IPS DF 19.7 (cell line): ENCODE measurements at places on chromosomes 1 and 21.

DNA sequence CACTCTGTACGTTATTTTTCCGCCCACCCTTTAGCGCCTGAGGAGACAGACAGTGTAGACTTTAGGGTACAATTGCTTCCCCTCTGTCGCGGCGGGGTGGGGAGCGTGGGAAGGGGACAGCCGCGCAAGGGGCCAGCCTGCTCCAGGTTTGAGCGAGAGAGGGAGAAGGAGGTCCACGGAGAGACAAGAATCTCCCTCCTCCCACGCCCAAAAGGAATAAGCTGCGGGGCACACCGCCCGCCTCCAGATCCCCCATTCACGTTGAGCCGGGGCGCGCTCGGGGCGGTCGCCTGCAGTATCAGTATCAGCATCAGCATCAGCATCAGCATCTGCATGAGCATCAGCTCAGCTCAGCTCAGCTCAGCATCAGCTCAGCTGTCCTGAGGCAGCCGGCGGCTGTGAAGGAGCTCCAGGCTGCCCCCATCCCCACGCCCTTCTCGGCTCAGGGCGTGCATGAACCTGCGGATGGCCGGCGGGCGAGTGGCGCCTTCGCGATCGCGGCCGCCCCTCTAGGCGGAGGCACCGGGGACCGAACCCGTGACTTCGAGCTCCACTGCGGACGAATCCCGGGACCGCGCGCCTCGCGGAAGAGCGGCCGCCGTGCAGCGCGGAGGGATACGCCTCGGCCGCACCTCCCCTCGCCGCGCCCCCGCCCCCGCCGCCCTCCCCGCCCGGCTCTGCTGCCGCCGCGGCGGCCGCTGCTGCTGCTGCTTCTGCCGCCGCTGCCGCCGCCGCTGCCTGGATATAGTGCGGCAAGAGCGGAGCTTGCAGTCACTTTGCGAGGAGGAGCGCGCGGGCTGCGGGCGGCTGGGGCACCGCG, at the start of gene NCAM2:
TSS of gene NCAM2 (plus strand) at position 774 of the 820 bp plus-strand sequence.
- no peak for DNase-seq

- no peak for DNase-seq
Measured at GRCh38 chr1:233019778-233020325, 69.4 kb downstream of the NTPCR start.

- no peak for DNase-seq
Measured at GRCh38 chr1:160978510-160978927, 23.9 kb upstream of the ITLN2 start.

DNA sequence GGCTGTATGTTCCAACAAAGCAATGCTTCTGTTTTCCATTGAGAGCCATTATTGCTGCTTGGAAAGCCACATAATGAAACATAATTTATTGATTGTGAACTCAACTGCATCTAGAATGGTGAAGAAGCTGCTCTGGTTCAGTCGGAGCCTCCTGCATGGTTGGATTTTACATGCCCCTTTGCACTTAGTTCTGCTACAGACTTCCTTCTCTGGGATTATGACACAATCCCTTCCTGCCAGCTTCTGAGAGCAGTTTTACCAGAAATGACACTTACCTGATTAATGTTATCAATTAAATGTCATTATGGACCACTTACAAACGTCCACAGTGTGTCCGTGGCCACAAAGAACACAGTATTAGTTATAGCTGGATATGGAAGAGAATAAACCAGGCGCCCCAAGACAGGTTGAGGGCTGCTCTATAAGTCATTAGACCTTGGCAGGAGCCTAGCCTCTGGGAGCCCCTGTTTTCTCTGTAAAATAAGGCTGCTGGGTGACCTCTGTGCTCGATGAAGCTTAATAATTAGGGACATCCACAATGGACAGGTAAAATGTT, 7.0 kb upstream of the CD58 start:
- DNase-seq: no peak

GRCh38 chr1:111471012-111471411, 2.8 kb upstream of the C1orf162 start:
- DNase-seq: no peak

- no peak for DNase-seq
Measured at GRCh38 chr1:205127646-205128045, 5.9 kb upstream of the RBBP5 start.
